Stimulated activated CD4-positive, alpha-beta T cell treated with anti-CD3 and anti-CD28 coated beads, Interleukin-1b, Interleukin-23, amount 100 ng/mL, for 1 hour (primary cell): ENCODE measurements at places on chromosomes 5 and 9.

DNA sequence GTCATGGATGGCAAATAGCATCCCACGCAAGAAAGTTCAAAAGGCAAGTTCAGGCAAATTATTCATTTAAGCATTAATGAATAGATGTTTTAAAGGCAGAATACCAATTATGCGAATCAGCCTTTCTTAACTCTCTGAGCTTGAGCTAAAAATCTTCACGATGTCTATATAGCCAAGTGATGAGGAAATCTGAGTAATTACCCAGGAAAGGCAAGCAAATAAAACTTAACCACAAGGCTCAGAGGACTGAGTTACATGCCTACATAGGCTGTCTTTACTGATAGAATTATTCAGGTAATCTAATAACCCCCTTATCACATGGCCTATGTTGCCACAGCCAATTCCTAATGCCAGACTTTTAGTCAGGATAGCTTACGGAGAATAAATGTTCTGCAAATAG is 120.8 kb upstream of the MTAP start:
- no peak for DNase-seq

- no peak for DNase-seq
These were observed 275.9 kb downstream of the ACTL7B start for GRCh38 chr9:108579757-108580439.

GRCh38 chr9:110410961-110411360 is 73.3 kb upstream of the TXNDC8 start:
- no peak for DNase-seq

DNA sequence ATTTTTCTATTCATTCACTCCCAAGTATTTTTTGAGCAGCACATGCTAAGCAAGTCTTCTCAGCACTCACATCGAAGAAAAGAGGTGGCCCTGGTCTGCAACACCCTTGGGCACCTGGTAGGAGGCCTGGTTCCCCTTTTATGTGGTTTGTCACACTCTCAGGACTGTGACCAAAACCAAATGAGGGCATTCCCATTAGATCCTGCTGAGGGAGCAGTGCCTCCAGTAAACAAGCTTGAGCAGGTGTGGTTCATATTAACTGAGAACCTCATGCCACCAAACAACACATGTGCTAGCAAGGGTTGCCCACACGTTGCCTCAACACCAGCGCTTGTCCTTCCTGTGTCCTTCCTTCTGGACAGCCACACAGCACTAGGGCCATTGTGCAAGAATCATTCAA is 26.9 kb upstream of the SYK start:
- no peak for DNase-seq

- DNase-seq, result no peak
These were observed 51.6 kb downstream of the NUDT12 start for GRCh38 chr5:103510851-103511553.

- no peak for DNase-seq
These were observed 22.1 kb downstream of the P4HA2 start for GRCh38 chr5:132205385-132206125.

DNA sequence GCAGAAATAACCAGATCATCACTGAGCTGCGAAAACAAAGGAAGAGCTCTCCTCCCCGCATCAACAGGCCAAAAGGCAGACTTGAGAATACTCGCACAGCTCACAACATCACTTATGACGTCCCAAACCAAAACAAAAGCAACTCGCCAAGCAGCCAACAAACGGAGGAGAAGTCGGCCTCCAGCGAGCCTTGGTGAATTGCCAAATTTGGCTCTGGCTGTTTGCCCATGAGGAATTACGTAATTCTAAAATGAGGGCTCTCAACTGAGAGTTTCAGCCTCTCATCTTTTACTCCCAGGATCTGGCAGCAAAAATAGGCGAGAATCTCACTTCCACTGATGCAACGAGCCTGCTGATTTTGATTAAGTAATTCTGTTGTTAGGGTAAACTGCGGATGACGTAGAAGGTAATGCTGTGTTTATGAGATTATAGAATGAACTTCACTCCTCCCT is 51.7 kb upstream of the SEMA6A start:
- DNase-seq, result no peak

DNA sequence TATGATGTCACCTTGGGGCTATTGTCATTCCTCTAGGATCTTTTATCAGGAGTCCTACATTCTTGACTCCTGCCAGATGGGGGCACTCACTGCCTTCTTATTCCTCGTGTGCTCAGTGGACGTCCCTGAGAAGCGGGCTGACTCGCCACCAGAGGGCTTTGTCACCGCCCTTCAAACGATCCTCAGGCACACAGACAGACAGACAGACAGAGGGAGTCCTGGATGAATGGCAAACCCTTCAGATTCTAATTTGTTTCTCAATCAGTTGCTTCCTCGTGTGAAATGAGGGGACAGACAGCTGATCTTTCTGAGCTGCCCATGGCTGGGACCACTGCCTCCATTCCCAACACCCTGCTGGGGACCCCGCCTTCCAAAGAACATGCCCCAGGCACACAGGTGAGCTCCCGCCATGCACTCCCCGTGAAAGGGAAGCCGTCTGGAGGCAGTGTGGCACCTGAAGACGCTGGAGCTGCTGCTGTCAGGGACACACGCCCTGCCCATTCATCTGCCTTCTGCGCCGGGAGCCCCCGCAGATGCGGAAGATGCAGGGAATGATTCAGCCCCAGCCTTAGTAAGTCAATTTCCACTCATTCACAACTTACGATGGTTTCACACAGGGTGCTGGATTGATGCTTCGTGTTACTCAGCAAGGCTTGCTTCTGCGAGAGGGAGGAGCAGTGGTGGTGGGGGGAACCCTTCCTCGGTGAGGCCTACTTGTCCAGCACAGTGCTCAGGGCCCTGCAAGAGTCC is 24.9 kb upstream of the SH3PXD2B start:
- DNase-seq, result peak; percentile 6

DNA sequence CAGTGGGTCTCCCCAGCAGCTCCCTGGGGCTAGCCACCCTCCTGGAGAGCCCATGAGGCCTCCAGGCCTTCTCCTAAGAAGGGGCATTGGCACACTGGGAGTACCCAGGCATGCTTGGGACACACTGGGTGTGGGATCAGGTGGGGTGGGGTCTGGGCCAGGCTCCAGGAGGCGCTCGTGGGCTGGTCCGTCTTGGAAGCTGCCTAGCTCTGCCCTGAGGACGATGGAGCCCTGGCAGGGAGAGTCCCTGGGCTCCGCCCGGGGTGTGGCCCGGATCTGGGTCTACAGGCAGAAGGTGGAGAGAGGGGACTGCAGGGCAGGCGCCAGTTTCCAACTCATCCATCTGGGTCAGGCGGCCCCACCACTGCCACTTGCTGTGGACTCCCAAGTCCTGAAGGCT is 2.4 kb downstream of the PRRX2 start:
- no peak for DNase-seq

DNA sequence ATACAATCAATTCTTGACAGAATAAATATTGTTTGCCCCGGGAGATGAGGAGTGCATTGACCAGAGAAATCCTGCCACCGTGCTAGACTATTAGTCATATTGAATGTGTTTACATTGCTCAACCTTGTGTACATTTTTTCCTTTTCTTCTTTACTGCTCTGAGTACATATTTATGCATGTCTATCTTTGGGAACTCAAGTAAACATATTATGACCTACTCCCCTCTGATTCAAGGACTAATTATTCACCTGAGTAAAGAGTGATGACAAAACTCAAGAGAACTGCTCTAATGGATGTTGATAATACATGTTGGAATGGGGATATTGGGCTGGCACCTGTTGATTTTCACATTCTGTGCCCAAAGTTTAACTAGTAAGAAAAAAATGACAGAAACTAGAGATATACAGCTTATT is 3.9 kb upstream of the SPINK1 start:
- DNase-seq, result no peak

- DNase-seq, result no peak
These were observed 1279.5 kb downstream of the CDH12 start for GRCh38 chr5:21573416-21574314.

DNA sequence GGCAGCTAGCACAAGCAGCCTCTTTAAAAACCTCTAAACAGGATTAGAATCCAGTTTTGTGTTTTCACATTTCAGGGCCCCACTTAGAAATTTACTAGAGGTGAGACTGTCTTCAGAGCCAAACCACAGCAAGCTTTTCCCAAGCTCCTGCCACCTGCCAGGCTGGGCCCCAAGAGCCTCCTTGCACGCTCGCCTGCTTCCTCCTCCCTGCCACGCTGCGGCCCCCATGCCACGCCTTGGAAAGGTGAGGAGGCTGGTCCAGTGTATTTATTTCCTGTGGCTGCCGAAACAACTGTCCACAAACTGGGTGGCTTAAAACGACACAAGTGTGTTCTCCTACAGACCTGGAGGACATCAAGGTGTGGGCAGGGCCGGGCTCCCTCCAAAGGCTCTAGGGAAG is 43.4 kb downstream of the NKX2-5 start:
- DNase-seq, result no peak

GRCh38 chr9:87787735-87788134 is 61.8 kb downstream of the CTSL start:
- no peak for DNase-seq

DNA sequence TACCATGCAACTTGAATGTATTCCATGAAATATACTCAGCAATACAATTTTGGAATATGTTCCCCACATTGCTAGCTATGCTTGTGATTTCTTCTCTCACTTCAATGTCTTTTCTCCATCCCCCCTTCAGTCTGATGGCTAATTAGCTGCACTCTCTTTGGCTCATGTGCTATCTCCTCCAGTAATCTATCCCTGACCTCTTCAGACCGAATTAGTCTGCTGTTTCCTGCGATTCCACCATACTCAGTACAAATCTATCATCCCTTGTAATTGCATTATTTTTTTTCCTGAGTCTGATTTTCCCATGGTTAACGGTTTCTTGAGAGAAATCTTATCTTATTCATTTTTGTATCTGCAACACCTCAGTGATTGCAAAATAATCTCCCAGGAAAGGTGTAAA is 360.7 kb upstream of the CDH10 start:
- no peak for DNase-seq

DNA sequence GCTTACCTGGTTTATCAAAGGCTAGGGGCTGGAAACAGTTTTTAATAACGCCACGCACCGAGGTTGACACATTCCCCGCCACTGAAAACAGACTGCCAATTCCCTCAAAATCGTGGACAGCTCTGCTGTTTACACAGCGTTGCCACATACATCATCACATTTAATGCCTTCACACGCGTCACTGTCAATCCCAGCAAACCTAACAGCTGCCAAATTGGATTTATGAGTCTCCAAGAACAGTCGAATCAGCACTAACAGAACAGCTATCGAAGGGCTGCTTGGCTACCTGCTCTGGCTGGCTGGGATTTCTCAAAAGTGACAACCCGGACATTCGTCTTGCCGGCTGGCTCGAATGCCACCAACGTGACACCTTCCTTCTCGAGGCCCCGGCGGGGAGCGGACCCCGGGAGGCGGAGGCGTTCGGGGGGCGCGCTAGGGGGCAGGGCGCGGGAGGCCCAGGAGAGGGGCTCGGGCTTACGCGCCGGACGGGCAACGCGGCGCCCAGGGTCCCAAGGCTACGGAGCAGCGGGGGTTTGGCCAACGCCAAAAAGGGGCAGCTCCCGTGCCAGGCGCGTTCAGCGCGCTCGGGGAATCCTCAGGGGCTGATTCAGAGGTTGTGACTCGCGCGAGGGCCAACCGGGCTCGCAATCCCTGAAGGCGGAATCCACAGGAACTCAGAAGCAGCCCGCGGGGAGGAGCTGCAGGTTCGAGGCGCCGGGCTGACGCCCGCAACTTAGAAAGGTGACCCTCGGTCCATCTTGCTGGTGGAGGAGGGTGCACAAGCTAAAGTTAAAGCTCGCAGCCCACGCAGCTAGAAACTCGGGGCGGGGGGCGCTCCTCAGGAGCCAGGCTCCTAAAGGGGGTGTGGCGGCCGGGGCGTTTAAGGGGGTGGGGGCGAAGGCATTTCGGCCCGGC is 1.2 kb downstream of the CDC14B start:
- no peak for DNase-seq

DNA sequence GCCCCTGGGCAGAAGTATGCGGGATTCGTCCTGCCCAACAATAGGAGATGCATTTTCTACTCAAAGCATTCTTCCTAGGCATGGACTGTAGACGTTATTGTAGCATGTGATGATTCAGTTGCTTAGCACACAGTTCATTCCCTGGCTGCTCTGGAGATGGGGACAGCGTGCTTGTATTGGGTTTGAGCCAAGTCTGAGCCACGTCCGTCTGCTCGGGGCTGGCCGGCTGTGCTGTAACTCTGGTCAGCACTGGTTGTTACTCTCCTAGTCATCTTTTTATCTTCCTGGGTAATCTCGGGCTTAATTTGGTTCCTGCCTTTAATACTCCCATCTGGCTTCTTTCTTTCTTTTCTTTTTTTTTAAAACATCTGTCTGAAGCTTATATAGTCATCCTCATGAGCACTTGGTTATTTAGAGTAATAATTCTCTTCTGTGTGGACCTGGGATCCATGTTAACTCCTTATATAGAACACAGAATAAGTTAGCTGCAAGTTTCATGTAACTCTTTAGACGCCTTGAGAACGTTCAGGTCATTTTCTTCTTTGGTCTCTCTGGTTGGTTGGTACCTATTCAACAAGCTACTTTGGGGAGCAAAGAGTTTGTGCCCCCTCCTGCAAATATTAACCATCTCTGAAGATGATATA is 118.8 kb upstream of the RPS23 start:
- no peak for DNase-seq

- no peak for DNase-seq
These were observed 208.7 kb downstream of the ARRDC3 start for GRCh38 chr5:91174396-91174795.

DNA sequence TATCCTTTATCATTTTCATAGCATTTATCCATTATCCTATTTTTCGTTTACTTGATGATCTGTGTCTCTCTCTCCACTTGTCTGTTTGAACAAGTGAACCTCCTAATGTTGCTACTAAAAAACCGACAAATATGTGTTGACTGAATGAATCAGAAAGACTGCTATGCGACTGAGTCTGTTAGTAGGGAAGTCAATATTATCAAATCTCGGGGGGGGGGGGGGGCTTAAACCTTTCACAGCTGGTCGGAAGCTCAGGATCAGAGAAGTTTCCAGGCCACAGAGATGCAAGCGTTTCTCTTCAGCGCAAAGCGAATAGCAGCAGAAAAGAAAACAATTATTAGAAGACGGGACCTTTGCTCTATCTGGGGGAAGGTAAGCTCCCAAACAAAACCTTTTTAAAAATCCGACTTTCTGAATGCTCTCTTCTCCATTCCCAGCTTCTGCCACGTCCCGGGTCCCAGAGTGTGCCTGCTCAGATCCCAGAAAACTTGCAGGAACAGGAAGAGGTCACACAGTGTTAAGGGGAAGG is 412 bp downstream of the RIOK2 start:
- DNase-seq, result no peak

DNA sequence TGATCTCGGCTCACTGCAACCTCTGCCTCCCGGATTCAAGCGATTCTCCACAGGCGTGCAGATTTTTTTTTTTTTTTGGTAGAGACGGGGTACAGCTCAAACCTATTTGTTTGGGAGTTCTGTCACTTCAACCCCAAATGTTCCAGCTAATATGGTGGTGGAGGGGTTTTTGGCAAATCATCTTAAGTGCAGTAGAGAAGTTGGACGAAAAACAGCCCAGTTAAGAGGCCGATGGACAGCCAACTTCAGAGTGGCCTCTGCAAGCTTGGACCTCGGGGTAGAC is 756 bp upstream of the PRR7 start:
- DNase-seq, result no peak

- DNase-seq, result no peak
These were observed 16.2 kb upstream of the TJP2 start for GRCh38 chr9:69157751-69158466.

GRCh38 chr9:131290036-131290766 is 678 bp downstream of the PLPP7 start:
- DNase-seq, result no peak

GRCh38 chr5:168086104-168086610 is 205.3 kb upstream of the WWC1 start:
- DNase-seq, result no peak

- no peak for DNase-seq
These were observed 793.7 kb downstream of the BRINP1 start for GRCh38 chr9:118575341-118576070.

- DNase-seq, result no peak
These were observed 25.7 kb upstream of the LHX2 start for GRCh38 chr9:123985869-123986268.
